ENCODE measurements at places on chromosomes 3 and 15. TPM values are rescaled to one million over a fixed set of nuclear protein-coding genes. Genes with fewer than 3 reads are reported as not detected.

GRCh38 chr15:77418391-77418965, 1.4 kb downstream of the PEAK1 start:
- no peak for DNase-seq

Gene ALPK3
- 27.3 TPM for total RNA-seq

DNA sequence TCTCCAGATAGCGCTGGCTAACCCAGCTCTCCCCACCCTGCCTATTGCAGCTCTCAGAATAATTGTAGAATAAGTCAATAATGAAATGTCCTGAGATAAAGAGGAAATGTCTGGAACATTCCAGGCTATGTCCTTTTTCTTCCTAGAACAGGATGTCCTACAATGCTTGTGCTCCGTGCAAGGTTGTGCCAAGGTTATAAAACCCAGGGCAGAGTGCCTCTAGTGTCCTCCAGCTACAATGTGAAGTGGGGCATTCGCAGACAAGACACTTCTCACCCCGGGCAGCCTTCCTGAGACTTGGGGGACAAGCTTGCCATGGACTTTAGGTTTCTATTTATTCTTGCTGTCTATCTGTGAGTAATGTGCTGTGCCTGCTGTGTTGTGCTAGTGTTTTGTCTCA, 900.6 kb downstream of the TUSC7 start:
- no peak for DNase-seq

Gene CHRM5
- total RNA-seq: not detected

GRCh38 chr3:57981483-57982087, 26.6 kb upstream of the FLNB start:
- no peak for DNase-seq

GRCh38 chr3:36595511-36595910, 168.8 kb downstream of the DCLK3 start:
- DNase-seq: no peak

- no peak for DNase-seq
Measured at GRCh38 chr3:12716605-12717151, 42.4 kb downstream of the TMEM40 start.

DNA sequence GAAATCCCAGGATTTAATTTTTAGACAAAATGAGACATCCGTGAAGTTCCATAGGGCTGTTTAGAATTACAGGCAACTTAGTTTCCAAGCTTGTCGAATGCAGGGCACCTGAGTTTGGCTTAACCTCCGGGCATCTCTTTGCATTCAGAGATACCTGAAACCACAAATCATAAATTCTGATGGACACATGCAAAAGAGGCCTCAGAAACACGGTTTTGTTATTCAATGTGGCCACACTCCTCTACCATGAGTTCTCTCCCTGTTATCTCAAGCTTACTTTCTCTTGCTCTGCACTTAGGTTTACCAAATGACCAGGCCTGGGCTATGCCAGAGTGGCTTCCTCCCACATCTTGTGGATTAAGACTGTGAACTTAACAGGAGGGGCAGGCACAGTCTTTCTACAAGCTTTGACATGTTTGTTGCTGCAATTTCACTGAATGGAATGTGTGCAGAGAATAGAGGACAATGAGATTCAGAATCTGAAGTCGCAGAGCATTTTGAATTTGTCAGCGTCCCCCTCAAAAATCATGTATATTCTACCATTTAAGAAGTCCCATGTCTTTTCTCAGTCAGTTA, 137.7 kb downstream of the TPRG1 start:
- no peak for DNase-seq

DNA sequence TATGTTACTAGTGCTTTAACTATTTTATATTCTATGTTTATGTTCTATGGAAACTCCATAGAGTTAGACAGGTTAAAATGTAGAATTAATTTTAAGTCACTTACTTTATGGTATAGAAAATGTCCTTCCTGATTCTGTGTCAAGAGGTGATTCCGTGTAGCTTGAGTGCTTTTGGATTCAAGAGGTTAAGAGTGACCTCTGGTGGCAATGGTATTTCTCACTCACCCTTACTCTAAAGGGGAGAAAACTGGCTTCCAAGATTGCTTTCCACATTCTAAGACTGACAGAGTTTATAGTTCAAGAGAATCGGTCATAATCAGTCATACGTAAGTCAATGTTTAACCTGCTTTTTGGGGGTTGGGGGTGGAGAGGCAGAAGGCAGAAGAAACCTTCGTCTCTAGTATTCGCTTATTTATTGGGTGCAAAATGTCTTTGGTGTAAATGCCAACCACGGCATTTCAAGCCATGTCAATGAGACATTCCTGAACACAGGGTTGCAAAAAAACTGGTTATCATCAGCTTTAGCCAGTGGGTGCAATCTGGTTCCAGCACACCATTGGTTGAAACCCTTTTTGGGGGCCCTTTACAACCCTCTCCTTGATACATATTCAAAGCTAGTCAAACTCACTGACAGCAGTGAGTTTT, 92.0 kb upstream of the VGLL3 start:
- no peak for DNase-seq

DNA sequence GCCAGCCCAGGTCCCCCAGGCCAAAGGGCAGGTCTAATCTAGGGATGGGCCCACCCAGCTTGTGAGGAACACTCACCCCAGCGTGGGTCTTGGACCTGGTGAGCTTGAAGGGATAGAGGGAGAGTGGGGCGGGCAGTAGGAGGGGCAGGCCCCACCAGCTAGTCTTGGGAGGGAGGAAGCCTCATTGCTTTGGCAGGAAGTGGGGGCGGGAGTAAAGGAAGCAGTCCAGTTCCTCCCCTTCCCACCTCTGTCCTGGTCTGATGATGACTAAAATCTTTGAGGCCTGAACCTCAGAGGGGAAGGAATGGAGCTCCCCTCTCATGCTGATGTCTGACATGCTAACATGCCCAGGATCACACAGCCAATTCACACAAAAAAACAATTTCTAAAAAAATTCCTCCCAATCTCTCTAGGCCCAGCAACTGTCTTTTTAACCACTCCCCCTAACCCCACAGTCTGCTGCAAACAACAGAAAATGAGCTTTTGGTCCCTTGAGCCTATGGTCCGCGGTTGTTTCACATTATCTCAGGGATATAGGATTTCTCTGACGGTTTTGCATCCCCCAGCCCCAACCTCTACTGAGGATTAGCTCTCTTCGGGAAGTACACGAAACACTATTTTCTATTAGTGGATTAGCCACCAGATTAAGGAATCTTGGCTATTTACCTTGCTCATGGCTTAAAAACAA, 30.7 kb upstream of the DUSP7 start:
- DNase-seq: peak; percentile 80

DNA sequence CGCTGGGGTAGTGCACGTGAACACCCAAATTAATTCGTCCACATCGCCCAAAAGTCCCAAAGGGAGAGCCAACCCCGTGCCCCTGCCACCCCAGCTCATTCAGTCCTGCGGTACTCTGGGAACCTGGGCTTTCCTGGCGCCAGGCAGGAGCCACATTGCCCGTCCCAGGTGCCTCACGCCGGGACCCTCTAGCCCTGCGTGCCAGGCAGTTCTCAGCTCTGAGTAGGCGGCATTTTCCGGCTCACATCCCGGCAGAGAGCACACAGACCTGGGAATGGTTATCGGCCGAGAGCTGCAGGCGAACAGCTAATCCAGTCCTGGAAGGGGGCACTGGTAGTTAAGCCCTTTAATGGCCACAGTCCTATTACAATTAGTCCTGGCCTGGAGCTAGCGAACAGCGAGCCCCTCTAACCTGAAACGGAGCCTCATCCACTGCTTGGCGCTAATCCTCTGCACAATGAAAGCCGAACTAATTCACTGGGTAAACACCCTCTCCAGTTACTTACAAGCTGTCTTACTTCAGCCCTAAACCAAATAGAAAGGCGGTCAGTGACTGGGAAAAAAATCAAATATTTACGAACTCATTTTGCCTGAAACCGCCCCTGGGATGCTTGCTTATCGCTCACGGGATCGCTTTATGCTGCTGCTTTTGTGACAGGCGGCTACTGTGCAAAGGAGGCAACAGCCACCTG, 254.6 kb upstream of the SOX14 start:
- no peak for DNase-seq

GRCh38 chr3:192866804-192867203, 50.9 kb downstream of the MB21D2 start:
- no peak for DNase-seq

GRCh38 chr3:127762077-127762786, 60.1 kb downstream of the MGLL start:
- peak; percentile 68 for DNase-seq

- DNase-seq: no peak
Measured at GRCh38 chr3:152858170-152858800, 23.4 kb downstream of the P2RY1 start.

Gene TLR9
- total RNA-seq: 0.46 TPM

DNA sequence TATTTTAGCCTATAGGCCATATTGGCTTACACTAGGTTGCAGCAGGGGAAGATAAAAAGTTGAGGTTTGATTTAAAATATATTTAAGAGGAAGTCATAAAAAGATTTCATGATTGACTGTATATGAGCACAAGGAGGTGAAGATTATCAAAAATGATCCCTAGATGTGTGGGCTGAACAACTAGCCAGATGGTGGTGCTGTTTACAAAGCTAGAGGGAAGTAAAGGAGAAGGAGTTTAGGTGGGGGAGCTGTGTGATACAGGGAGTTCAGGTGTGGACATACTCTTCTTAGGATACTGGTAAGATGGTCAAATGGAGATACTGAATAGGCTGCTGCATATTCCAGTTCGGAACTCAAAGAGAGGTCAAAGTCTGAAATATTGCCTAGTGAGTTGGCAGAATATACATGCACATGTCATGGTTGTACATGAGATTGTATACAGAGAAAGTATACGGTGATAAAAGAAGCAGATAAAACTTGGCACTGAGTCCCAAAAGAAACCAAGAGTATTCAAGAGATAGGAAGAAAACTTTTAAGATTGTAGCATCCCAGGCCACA, 727.8 kb downstream of the NLGN1 start:
- DNase-seq: no peak

- DNase-seq: no peak
Measured at GRCh38 chr3:146546366-146546965, 2.1 kb upstream of the PLSCR1 start.

Gene SUCNR1
- 1.9 TPM for total RNA-seq

- DNase-seq: no peak
Measured at GRCh38 chr3:146249921-146250320, 984 bp downstream of the PLSCR4 start.

GRCh38 chr3:150733936-150734794, 28.8 kb downstream of the SIAH2 start:
- no peak for DNase-seq
